T-helper 17 cell (primary cell): ENCODE measurements at places on chromosomes 3 and 15. TPM values are rescaled to one million over a fixed set of nuclear protein-coding genes. Genes with fewer than 3 reads are reported as not detected.

SLC51B gene
- total RNA-seq, result not detected

- DNase-seq, result no peak
These were observed 282.7 kb upstream of the MANF start for GRCh38 chr3:51102396-51102795.

TPRG1 gene
- 1.6 TPM for total RNA-seq

- DNase-seq, result no peak
These were observed 54.7 kb upstream of the SCAANT1 start for GRCh38 chr3:63966871-63967270.

DNA sequence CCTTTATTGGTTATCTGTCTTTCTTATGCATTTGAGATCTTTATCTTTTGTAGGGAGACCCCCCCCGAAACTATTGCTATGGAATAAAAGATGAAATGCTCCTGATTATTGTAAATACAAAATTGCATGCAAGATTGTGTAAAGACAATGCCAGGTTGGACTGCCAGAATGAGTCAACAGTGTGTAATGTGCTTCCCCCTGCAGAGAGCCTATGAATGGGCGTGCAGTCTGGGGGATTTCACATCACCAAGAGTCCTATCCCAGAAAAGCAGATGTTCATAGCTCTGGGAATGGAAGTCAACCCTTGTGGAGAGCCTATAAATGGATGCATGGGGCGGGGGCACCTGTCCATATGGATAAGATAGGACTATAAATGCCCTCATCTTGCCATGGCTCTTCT is 584.3 kb downstream of the NSUN3 start:
- no peak for DNase-seq

GRCh38 chr3:16349986-16350596 is 85.1 kb downstream of the OXNAD1 start:
- DNase-seq, result no peak

- no peak for DNase-seq
These were observed 269.7 kb downstream of the ABHD5 start for GRCh38 chr3:43960448-43960840.

SLC12A1 gene
- total RNA-seq, result not detected

- no peak for DNase-seq
These were observed 192.9 kb upstream of the CCDC54 start for GRCh38 chr3:107184375-107184774.

DNA sequence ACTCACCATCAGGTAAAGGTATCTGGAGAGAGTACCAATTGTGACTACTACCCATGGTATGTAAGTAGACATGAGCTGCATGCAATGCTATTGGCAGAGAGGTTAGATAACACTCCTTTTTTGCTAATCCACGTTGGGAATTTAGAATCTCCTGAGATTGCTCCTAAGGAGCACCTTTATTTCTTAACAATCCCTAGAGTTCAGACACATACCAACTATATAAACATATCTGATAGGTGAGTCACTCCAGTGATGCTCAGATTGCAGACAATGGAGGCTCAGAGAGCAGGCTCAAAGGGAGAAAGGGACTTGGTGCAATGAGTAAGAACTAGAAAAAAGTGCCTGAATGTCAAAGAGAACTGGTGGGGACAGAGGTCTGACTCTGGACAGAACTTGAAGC is 47.0 kb upstream of the LRRFIP2 start:
- DNase-seq, result no peak

DNA sequence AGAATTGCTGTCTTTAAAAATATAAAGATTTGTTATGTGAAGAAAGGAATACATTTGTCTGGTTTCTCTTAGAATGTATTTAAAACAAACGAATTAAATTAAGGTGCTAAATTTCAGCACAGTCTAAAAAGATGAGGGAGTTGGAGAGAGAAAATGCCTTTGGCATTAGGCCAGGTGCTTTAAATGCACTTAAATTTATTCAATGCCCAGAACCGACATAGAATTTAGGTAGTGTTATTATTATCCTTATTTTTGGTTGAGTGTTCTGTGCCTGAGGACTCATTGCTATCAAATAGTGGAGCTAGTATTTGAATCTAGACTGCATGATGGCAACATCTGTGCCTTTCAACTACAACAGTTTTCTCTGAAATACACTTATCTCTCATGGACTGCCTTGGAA is 287.5 kb downstream of the RBMS3 start:
- DNase-seq, result no peak

DNA sequence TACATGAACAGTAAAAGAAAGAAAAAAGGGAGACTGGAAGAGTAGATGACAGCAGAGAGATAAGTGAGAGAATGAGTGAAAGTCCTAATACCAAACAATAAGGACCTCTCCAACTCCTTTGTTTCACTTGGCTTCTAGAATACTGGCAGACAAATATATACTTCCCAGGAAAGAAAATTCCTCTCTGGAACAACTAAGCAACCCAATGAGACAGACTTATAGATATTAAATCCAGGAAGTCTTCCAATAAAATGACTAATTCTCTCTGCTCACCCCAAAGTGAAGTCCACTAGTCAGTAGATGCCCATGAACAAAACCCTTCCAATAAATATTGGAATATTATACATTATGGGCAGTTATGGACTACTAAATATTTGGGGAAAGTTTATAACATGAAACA is 114.2 kb downstream of the NEDD4 start:
- DNase-seq, result no peak

ZPLD1 gene
- total RNA-seq, result not detected
